ENCODE measurements at places on chromosomes 2 and 18.

- no peak for DNase-seq
These were observed 426.5 kb downstream of the SLC4A3 start for GRCh38 chr2:220053919-220054318.

- no peak for DNase-seq
These were observed 356.3 kb downstream of the SATB2 start for GRCh38 chr2:199101487-199101886.

- DNase-seq = no peak
These were observed 98.4 kb upstream of the OSR1 start for GRCh38 chr2:19456705-19457309.

- no peak for DNase-seq
These were observed 140.5 kb downstream of the ZFP36L2 start for GRCh38 chr2:43085929-43086328.

- DNase-seq = no peak
These were observed 782 bp downstream of the FAM228B start for GRCh38 chr2:24123922-24124580.

DNA sequence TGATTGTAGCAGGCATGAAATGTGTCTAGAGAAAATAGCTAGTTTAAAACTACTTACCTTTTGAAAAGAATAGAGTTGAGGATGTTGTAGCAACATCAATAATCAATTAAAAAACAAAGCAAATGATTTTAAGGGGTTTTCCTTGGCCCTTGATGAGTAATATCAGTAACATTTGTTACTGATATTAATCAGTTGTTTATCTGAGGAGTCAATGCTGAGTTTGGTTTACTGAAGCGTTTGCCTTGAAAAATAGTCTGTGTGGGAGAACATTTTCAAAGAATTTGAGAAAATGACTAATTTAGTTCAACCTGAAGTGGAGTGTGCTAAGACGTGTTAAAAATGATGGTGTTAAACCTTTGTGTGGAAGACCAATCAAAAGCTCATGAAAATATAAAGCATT lies 9.3 kb downstream of the PTH2R start:
- no peak for DNase-seq

- DNase-seq = no peak
These were observed 650 bp downstream of the ORMDL1 start for GRCh38 chr2:189783451-189783926.

GRCh38 chr18:12359515-12359927 lies 17.5 kb downstream of the AFG3L2 start:
- DNase-seq = no peak

DNA sequence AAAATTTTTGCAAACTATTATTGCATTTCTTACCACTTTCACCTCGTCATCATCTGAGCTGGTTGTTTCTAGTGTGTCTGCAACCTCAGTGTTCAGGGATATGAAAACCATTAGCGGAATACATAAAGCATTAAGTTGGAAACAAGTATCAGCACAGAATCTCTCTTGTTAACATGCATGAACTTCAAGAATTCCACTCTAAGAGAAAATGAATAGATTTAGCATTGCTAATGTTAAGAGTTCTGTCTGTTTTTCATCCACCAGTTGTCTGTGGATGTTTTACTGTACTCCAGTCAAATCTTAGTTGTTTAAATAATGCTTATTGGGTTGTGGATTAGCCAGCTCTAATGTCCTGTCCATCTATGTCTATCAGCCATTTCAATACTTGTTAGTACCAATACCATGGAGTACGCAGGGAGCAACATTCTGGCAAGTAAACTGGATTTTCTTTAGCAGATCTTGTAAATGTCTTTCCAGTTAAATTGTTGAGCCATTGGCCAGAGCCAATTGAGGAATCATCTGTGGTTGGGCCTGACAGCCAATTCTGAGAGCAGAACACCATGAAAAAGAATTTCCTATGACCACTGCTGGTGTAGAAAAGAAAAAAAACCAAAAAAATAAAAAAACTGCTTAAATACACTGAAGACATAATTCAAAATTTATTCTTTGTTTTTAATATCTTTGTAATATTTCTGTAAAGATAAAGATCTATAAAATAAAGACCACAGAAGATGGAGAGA lies 82.5 kb downstream of the SLC8A1 start:
- DNase-seq = no peak

DNA sequence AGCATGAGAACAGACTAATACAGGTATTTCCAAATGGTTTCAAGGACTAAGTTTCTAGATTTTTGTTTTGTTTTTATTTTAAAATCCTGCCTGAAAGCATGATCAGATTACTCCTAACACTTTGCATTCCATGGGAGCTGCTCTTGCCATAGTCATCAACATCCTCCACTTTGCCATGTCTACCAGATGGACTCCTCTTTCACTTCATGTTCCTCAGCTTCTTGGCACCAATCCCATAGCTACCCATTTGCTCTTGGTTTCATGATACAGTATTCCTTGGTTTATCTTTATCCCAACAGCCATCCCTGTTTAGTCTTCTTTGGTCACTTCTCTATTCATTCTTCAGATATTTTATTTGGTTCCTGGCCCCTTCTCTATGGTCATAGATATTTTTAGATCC lies 154.2 kb upstream of the CCDC195 start:
- DNase-seq = no peak

DNA sequence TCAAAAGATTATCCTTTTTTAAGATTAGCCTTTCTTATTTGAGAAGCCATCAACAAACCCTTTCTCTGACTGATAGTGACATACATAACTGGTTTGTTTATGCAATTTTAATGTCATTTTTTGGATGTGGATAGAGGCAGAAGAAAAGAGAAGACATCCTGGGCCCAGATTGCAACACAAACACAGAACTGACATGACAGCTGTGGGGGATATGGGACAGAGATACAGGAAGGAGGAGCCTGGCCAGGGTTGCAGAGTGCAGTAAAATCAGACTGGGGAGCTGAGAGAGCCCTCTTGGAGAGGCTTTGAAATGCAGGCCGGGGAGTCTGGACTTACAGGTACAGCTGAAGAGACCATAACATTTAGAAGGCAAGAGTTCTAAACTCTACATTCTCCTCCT lies 65.1 kb downstream of the SIGLEC15 start:
- DNase-seq = no peak

GRCh38 chr2:48885841-48886240 lies 130.3 kb upstream of the LHCGR start:
- no peak for DNase-seq

DNA sequence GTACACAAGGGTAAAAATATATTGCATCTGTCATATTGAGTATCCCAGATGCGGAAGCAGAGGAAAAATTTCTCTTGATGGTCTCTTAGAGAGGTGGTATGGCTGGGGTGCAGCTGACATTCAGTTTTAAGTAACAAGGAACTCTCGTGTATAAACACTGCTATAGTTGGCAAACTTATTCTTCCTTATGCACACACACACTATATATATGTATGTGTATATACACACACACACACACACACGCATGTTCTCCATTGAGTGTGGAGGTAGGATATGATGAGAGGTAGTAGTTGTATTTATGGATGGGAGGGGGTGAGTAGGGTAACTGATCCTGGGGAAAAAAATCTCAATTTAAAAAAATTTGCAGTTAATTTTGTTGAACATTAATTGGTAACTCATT lies 10.6 kb downstream of the PHLPP1 start:
- no peak for DNase-seq

DNA sequence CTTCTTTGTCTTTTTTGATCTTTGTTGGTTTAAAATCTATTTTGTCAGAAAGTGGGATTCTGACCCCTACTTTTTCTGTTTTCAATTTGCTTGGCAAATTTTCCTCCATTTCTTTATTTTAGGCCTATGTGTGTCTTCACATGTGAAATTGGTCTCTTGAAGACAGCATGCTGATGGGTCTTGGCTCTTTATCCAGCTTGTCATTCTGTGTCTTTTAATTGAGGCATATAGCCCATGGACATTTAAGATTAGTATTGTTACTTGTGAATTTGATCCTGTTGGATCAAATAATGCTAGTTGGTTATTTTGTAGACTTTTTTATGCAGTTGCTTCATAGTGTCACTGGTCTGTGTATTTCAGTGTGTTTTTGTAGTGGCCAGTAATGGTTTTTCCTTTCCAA lies 26.3 kb upstream of the DSG1 start:
- DNase-seq = no peak

- no peak for DNase-seq
These were observed 352.8 kb downstream of the RNF144A start for GRCh38 chr2:7270011-7270431.

DNA sequence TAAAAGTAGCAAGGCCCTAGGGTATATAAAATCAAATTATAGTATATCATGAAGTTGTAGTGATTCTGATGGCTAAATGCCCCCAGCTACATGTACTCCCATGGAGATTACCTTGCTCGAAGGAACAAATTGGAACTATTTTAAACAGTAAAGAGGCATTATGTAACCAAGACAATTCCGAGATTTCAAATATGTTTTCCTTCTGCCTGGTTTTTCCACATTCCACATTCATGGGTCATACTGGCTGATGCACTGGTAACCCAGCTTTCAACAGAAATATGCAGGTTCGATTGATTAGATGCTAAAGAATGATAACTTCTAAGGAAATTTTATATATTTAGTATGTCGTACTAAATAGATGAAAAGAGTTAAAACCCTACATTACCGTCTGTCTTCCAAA lies 62.3 kb upstream of the MGAT4A start:
- DNase-seq = no peak

DNA sequence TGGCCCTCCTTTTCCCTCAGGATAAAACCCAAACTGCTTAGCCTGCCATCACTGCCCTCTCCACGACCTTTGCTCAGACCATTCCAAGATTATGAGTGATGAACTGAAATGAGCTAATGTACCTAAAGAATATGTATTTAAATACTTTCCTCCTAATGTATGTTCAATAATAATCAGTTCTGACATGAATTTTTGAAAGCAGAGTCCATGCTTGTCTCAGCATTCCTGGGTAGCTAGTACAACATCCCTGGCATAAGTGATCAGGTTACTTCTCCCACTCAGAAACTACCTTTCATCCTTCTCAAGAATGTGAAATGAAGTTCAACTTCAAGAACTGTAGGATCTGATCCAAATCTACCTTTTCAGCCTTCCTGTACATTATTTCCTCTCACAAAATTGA lies 103.6 kb downstream of the UNC80 start:
- DNase-seq = no peak

- no peak for DNase-seq
These were observed 43.5 kb upstream of the ACTR3 start for GRCh38 chr2:113846429-113846828.
